ENCODE measurements at places on chromosomes 2 and 18. TPM values are rescaled to one million over a fixed set of nuclear protein-coding genes. Genes with fewer than 3 reads are reported as not detected.

COL4A4 gene
- total RNA-seq = 0.55 TPM

CNGA3 gene
- total RNA-seq = not detected

SNRNP27 gene
- 44.1 TPM for total RNA-seq

INHBB gene
- total RNA-seq = 269 TPM

SKOR2 gene
- not detected for total RNA-seq

VSNL1 gene
- total RNA-seq = not detected

D2HGDH gene
- 28.5 TPM for total RNA-seq

EML6 gene
- total RNA-seq = 15.7 TPM

LYG2 gene
- total RNA-seq = not detected

DNA sequence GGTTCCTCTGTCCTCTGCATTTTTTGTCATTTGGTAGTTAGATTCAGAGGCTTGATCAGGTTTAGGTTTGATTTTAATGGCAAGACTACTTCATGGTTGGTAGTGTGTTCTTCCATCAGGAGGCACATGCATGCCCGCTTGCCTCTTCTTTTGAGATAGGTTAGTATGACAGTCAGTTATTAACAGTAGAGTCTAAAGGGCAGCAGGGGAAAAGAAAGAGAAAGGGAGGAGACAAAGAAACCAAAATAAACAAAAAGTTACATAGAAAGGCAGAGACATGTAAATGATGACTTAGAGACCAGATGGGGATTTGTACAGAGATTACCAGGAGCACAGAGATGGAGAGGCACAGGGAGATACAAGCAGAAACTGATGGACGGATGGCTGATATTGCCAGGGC lies 10.2 kb upstream of the RMP24 start:
- no peak for DNase-seq

DNA sequence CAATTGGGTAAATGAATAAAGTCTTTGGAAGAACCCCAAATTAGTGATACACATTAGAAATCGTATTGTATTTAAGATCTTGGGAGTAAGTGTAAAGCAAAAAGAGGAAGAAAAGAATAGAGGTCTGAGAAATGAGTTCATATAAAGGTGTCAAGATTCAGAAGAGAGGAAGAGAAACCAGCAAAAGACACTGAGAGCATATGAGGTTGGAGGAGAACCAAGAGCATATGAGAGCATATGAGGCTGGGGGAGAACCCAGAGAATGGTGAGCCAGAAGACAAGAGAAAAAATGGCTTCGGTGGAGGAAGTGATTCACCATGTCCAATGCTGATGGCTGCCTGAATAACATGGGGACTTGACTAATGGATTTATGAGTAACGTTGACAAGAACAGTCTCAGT lies 620.1 kb upstream of the GCFC2 start:
- no peak for DNase-seq

DNA sequence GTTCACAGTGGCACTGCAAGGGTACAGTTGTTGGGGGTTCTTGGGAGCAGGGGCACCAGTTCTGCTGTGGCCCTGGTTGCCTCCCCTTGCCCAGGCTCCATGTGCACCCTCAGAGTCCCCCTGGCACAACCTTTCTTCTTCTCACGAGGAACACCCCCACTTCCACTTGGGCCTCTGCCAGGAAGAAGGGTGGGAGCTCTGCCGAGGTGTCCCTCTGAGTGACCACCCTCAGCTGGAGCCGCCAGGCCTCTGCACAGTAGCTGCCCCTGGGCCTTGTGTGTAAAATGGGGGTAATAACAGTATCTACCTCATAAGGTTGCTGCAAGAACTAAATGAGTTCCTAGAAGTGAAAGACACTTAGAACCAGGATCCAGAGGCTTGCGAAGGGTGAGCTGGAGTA lies 8.4 kb downstream of the TPRKB start:
- DNase-seq = no peak

DNA sequence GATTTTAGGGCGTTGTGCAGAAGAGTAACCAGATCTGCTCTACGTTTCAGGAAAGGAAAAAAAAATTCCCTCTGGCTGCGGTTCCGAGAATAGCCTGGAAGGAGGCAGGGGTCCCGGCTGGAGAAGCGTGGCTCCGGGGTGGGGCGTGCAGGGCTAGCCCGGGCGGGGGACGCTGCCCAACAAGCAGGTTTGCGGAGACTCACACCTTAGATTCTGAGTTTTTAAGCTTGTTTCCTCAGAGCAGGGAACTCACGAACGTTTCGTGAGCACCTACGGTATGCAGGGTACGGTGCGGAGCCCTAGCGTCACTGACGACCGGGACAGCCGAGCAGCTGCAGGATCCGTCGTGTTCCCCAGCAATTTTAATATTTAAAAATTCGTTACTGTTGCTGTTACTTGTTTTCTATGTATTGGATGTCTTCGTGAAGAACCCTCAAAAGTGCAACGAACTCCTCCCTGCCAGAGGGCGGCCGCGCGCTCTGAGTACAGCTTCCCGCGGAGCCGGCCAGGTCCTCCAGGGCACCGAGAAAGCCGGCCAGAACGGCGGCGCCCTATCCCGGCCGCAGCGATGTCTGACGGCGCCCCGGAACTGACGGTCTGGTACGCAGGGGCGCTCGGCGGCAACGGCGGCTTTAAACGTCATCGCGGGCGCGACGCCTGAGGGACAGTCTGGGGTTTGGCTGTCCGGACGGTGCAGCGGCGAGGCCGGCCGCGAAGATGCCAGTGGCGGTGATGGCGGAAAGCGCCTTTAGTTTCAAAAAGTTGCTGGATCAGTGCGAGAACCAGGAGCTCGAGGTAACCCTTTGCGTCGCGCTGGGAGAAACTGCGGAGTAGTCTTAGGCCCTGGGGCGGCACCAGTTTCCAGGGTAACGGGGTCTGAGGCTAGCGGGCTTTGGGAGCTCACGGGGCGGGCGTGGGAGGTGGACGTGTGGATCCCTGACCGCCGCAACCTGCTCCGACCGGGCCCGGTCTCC lies at the start of gene COPS8:
Gene COPS8, plus strand, starts transcription at position 642 of the 974 bp plus-strand sequence. Its CDS starts 76 bp downstream, at position 718.
- DNase-seq = peak; percentile 94

GRCh38 chr2:241366678-241367077 lies 10.6 kb downstream of the FARP2 start:
- no peak for DNase-seq

DNA sequence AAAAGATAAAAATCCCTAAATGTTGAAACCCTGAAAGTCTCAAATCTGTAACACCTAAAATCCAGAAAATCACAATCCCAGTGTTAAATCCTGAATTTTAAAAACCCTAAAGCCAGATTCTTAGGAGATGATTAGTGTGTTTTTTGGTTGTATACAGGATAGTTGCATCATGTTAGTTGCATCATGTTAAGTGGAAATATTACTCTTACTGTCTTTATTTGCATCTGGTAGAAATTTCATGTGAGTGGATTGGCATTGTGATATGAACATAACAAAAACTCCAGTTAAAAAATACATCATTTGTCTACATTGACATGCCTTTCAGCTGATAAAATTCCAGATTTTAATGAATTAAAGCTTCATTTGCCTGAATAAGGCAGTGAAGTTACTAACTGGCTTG lies 683.1 kb upstream of the ACVR2A start:
- no peak for DNase-seq

DNA sequence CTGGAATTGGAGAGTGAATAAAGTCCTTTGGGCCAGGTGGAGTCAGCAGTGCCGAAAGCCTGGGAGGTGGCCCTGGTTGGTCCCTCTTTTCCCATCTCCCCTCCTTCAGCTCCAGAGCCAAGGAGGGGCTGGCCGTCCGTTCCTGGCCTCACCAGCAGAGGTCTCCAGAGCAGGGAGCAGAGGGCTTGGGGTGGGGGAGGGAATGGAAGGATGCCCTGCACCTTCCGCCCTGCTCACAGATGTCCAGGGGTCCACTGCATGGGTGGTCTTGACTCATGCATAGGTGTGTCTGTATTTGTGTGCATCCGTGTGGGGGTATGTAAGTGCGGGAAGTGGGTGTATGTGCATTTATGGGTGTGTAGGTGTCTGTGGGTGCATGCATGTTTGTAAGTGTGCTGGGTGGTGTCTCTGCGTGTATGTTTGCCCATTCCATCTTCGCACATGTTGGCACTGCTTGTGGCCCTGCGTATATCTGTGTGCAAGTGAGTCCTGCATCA lies 201.8 kb downstream of the ZFP36L2 start:
- DNase-seq = peak; percentile 69

DNA sequence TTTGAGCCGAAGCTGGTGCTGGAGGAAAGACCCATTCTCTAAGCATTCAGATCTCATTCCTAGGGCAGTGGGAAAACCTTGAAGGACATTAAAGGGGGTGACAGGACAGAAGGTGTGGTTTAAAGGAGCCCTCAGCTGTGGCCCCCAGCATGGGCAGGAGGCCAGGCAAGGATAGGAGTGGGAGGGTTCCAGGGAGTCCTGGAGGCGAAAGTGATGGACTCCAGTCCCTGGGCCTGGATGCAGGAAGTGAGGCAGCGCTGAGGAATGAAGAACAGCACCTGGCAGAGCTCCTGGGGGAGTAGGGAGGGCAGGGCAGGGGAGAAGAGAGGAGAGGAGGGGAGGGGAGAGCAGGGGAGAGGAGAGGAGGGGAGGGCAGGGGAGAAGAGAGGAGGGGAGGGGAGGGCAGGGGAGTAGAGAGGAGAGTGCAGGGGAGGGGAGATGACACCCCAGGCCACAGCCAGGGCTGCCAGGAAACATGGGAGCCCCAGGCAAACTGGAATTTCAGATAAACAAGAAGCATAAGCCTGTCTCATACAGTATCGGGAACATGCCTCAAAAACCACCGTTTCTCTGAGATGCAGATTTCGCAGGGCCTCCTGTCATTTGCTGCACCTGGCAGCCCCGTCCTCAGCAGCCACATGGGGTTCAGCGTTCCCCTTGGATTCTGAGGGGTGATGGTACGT lies 5.7 kb downstream of the RAMP1 start:
- peak; percentile 84 for DNase-seq

GRCh38 chr2:45067859-45068570 lies 58.8 kb upstream of the SIX2 start:
- no peak for DNase-seq

DNA sequence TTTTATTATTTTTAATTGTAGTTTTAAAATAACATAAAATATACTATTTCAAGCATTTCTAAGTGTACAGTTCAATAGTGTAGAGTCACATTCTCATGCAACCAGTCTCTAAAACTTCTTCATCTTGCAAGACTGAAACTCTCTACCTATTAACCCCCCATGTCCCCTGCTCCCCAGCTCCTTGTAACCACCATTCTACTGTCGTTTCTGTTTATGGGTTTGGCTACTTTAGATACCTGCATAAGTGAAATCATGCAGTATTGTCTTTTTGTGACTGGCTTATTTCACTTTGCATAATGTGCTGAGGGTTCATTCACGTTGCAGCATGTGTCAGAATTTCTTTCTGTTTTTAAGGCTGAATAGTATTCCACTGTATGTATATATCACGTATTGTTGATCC lies 139.4 kb downstream of the SMAD7 start:
- DNase-seq = no peak

- DNase-seq = no peak
Measured at GRCh38 chr2:69715964-69716363, 26.0 kb upstream of the ANXA4 start.

DNA sequence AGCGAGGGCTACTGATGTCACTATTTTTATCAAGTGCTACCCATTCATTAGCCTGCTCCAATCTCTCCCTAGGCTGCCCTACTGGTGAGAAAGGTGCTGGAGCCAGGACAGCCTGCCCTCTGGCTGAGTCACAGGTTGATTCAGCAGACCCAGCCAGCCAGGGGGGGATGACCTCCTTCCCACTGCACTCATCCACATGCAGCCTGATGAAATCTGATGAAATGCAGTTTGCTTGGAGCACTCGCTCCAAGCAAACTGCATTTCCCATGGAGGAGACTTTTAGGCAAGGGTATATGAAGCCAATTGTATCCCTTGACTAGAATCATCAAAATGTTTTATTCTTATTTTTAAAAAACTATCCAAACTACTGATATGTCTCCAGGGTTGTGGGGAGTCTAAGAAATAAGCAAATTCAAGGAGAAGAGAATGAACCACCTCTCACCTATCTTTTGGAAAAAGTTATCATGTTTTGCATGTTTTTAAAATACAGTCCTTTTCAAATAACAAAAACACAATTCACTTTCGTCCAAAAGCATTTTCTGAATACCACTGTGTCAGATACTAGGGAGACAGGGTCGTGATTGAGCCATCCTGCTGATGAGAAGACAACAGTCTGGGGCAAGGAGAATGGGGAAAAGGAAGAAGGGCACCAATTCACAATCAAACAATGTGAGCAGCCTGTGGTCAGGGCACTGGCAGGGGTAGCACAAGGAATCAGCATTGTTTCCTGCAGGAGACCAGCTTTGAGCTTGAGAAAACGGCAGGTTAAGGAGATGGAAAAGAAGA lies 128.3 kb downstream of the AFF3 start:
- peak; percentile 80 for DNase-seq

DNA sequence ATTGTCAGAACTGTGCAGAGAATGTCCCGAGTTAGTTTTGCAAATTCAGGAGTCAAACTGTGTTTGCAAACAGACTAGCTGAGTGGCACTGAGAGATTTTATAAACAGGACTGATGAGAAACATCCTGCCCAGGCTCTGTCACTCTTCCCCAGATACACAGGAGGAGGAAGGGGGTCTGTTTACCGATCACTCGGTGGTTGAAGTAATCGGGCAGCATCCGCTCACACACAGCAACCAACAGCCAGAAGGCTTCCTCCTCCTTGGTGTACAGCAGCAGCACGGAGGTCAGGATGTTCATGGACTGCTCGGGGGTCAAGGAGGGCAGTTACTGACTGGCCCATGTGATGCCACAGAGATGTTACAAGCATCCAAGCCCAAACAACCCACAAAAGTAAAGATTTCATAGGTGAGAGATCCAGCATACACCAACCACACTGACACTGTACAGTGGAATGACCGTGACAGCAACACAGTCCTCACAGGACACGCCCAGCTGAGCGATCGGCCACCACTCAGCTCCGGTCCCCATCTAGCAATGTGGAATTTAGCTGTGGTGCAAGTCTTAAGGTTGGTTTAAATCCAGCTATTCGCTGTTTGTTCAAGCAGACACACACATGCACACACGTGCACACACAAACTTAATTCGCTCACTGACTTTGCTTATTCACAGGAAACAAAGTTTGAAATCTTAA lies 30.1 kb downstream of the RPL31 start:
- no peak for DNase-seq

- DNase-seq = peak; percentile 79
Measured at GRCh38 chr2:191051825-191052778, 38.1 kb upstream of the STAT1 start.

GRCh38 chr2:133135035-133135654 lies 433.1 kb downstream of the NCKAP5 start:
- DNase-seq = no peak

DNA sequence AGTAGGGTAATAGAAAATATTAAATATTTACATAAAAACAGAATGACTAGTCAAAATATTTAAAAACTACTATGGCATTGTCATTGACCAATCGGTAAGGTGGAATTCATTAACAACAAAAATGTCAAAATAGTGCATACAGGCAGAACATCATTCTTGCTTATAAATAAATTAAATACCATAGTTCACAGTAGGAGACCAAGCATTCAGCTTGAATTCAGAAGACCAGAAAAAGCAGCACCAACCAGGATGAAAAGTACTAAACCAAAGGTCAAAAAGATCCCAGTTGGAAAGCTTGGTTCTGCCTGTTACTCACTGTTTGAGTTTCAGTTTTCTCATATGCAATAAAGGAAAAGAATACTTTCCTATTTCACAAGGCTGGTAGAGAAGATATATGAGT lies 244.3 kb downstream of the OSR1 start:
- peak; percentile 35 for DNase-seq

Data from PC-3 (cell line).